Activated naive CD4-positive, alpha-beta T cell (primary cell): ENCODE measurements at places on chromosomes 1 and 21.

GRCh38 chr1:36966242-36966641 is 68.1 kb downstream of the GRIK3 start:
- no peak for DNase-seq

- DNase-seq: no peak
Observed at GRCh38 chr1:105785021-105785420, 1271.5 kb upstream of the PRMT6 start.

DNA sequence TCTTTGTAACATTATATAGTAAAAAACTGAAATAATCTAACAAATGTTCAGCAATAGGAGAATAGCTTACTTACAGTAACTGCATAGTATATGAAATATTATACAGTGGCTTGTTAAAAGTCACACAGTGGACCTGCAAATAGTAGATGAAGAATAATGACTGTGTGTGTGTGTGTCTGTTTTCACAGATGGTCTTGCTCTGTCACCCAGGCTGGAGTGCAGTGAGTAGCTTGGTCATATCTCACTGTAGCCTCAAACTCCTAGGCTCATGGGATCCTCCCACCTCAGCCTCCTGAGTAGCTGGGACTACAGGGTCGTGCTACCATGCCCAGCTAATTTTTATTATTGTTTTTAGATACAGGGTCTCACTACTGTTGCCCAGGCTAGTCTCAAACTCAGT is 67.3 kb upstream of the KIAA1614 start:
- DNase-seq: no peak

DNA sequence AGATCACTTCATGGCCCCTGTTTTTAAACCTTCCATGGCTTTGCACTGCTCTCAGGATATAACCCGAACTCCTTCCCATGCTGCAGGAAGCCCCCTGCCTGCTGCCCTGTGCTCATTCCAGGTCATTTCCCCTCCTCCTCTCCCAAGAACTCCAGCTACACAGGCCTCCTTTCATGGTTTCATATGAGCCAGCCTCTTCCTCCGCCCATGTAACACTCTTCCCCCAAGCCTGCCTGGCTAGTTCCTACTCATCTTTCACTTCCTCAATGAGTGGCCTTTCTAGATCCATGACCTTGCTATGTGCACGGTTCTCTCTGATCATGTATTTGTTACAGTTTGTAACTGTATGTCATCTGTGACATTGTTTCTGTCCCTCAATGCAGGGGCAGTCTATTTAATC is 3.1 kb upstream of the NCF2 start:
- DNase-seq: no peak

DNA sequence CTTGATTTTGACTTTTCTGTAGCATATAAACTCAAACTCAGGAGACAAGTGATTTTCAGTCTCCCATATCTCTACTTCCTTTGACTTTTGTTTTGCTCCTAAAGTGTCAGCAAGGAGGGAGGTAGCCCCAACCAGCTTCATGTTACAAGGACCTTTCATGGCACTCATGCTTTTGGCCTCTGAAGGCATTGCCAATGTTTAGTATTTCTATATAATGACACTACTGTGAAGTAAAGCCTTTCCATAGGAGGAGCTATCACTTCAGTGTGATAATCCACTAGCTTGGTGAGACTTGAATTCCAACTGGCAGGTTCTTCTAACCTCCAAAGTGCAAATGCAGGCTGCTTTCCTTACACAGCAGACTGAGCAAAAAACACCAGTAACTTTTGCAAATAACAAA is 14.4 kb downstream of the COLGALT2 start:
- DNase-seq: no peak

- DNase-seq: no peak
Observed at GRCh38 chr1:78005755-78006154, 1.0 kb downstream of the DNAJB4 start.

GRCh38 chr1:9710037-9710436 is 58.5 kb downstream of the PIK3CD start:
- no peak for DNase-seq

GRCh38 chr21:45179568-45180245 is 105.3 kb downstream of the ADARB1 start:
- no peak for DNase-seq

DNA sequence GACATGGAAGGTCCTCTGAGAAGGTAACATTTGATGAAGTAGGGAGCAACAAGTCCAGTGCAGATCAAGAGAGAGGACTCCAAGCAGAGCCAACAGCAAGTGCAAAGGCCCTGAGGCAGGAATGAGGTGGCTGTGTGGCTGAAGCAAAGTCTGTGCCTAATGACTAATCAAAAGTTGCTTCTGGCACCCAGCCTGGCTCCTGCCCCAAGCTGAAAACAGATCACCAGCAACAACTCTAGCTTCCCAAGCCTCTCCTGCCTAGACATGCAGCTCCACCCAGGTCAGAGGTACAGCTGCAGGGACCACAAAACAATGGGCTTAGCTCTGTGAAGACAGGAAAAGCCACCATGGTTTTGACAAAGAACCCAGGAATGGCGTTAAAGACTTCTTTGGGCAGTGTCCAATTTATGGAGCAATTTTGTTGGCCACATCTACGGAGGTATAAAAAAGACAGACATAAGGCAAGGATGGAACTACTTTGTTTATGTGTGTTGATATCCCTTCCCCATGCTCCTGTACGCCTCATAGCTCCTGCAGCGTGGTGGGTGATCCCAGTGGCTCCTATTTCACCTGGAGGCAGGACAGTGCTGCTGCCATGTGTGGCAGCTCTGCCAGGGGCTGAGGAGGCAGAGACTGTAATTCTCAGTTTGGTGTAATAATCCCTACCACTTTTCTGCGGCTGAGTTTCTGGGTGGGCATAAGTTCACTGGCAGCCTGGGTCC is 26.4 kb upstream of the IGSF3 start:
- no peak for DNase-seq

GRCh38 chr1:8120693-8121260 is 94.7 kb upstream of the ERRFI1 start:
- no peak for DNase-seq

- DNase-seq: no peak
Observed at GRCh38 chr1:64077281-64077940, 126.0 kb upstream of the UBE2U start.

GRCh38 chr1:9824702-9825089 is 931 bp upstream of the CLSTN1 start:
- no peak for DNase-seq

GRCh38 chr1:51616490-51616889 is 402 bp upstream of the OSBPL9 start:
- DNase-seq: no peak

DNA sequence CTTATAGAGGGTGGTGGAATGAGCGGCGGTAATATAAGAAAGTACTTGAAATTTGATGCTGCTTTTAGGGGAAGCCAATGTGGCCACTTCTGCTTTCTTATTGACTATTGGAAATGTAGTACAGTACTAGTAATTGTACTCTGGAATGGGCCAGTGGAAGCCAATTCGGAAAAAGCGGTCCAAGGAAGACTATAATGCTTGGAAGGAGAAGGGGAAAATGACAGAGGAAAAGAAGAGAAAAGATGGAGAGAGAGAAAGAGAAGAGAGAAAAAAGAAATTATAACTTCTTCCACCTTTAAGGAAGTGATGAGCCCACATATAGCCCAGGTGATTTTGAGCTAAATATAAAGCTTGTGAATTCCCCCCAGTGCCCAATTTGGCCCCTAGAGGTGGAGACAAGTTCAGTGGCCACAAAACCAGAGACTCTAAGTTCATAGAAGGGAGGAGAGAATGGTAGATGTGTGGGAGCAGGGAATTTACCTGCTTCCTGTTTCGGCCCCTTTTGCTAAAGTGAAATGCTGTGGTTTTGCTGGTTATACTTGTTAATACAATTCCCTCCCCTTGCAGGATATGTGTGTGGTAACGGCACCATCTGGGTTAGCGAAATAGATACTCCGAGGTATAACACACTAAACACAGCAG is 35.7 kb upstream of the DUSP10 start:
- no peak for DNase-seq

DNA sequence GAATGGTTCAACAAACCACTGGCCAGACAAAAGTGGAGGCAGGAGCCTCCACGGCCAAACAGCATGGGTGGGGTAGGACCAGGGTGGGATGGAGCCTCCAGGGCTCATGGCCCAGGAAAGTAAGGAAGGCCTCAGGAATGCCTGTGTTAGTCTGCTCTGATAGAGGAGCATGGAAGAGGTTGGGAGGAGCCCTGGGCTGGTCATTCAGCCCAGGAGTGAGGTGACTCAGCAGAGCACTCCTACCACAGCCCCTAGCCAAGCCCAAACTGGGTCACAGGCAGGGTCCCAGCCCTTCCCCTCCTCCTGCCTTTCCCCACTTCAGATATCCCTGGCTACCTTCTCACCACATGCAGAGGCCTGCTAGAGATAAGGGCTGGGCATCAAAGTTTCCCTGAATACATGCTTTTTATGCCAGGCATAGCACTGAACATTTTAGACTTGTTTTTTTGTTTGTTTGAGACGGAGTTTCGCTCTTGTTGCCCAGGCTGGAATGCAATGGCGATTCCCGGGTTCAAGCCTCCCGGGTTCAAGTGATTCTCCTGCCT is 3.1 kb upstream of the SHISA4 start:
- no peak for DNase-seq

GRCh38 chr1:25712299-25712970 is 87.6 kb upstream of the SELENON start:
- no peak for DNase-seq

DNA sequence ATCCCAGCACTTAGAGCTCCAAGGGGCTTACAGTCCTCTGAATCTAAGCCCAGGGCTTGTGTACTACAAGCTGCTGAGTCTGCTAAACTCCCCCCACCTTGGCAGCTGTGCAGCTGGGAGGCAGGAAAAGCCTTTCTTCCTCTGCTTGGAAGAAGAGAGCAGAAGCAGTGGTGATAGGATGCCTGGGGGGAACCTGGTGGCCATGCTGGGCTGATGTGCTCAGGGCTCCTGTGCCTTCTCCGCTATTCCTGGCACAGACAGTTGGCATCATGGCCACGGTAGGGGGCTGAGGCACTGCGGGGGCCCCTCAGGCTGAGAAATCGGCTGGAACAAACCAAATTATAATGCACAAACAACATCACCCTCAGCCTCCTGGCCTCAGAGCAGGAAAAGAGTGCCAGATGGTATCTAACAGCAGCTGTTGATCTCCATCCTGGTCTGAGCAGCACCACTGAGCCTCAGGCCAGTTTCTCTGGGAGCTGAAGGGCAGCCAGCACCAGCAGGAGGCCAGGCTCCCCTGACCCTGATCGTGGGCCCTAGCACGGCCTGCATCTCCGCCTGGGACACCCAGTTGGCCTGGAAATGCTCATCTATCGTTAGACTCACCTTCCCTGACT is 35.8 kb downstream of the ECE1 start:
- no peak for DNase-seq

DNA sequence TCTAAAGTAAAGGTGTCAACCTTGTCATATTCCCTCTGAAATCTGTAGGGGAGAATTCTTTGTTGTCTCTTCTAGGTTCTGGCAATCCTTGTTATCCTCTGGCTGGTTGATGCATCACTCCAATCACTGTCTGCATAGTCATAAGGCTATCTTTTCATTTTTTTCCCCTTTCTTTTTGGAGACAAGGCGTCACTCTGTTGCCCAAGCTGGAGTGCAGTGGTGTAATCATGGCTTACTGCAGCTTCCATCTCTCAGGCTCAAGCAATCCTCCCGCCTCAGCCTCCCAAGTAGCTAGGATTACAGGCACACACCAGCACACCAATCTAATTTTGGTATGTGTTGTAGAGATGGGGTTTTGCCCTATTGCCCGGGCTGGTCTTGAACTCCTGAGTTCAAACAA is 12.9 kb downstream of the DPYD start:
- DNase-seq: no peak

- no peak for DNase-seq
Observed at GRCh38 chr1:36392836-36393235, 4.9 kb downstream of the LSM10 start.

DNA sequence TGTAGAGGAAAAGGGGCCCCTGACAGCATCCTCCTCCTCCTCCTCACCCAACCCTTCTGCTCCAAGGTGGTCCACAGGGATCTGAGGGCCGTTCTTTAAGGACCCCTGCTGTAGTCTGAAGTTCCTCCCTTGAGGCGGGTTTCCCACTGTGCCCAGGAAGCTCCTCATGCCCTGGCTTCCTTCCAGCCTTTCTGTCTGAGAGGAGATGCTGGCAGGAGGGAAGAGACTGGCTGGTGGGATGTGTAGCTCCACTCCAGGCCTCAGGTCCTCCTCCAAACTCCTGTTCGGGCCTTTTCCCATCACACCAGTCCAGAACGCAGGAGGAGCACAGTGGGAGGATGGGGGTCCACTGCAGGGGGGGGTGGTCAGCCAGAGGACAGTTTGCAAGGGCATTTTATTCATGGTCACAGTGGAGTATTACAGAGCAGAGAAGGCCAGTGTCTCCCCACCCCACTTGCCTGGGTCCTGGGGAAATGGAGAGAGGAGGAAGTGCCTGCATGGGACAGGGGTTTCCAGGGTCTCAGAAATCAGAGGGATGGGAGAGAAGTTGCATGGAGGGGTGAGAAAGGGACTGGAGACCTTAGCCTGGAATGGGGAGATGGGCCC is 7.8 kb downstream of the ETV3L start:
- no peak for DNase-seq

- DNase-seq: no peak
Observed at GRCh38 chr21:41095983-41096382, 72.0 kb upstream of the BACE2 start.

- no peak for DNase-seq
Observed at GRCh38 chr1:32239790-32240139, 7.3 kb upstream of the FAM167B start.

DNA sequence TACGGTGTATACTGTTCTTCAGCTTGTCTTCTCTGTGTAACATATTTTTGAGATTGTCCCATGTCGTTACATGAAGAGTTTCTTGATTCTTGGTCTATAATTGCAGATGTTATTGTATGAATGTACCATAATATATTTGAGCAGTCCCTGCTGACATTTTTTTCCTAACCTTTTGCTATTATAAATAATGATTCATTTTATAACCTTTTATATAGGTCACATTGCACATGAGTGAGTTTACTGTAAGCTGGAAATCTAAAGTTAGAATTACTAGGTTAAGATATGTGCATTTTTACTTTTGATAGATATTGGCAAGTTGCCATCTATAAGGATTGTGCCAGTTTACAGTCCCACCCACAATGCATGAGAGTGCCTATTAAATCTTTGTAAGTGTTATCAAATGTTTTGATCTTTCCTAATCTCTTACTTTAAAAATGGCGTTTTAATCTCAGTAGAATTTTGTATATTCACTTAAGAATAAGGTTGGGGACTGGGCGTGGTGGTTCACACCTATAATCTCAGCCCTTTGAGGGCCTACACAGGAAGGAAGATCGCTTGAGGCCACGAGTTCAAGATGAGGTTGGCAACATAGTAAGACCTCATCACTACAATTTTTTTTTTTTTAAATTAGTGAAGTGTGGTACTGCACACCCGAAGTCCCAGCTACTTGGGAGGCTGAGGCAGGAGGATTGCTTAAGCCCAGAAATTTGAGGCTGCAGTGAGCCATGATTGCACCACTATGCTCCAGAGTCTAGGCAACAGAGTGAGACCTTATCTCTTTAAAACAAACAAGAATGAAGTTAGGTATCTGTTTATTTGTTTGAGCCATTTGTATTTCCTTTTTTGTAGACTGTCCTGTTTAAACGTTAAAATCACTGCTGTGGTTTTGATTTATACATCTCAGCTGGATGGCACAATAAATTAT is 36.5 kb downstream of the ZMYM1 start:
- DNase-seq: no peak

GRCh38 chr21:31334648-31335121 is 9.4 kb downstream of the TIAM1 start:
- DNase-seq: no peak
